ENCODE measurements at places on chromosomes 7 and 10. TPM values are rescaled to one million over a fixed set of nuclear protein-coding genes. Genes with fewer than 3 reads are reported as not detected.

Gene XRCC2
- total RNA-seq: 1.1 TPM

Gene AGR3
- total RNA-seq: not detected

Gene MACC1
- 1.0 TPM for total RNA-seq

Gene RAMP3
- not detected for total RNA-seq

Gene TMEM270
- not detected for total RNA-seq

Gene FBXO24
- total RNA-seq: not detected

Gene TMEM213
- total RNA-seq: not detected

Gene TSPAN12
- total RNA-seq: not detected

Gene IGF2BP3
- total RNA-seq: 1.7 TPM

Gene DLX6
- total RNA-seq: not detected

Gene TMEM26
- not detected for total RNA-seq

Gene FAM241B
- total RNA-seq: 9.7 TPM

Gene FGF8
- total RNA-seq: not detected

- DNase-seq: peak; percentile 77
Measured at GRCh38 chr10:102009801-102010425, 46.1 kb downstream of the ARMH3 start.

DNA sequence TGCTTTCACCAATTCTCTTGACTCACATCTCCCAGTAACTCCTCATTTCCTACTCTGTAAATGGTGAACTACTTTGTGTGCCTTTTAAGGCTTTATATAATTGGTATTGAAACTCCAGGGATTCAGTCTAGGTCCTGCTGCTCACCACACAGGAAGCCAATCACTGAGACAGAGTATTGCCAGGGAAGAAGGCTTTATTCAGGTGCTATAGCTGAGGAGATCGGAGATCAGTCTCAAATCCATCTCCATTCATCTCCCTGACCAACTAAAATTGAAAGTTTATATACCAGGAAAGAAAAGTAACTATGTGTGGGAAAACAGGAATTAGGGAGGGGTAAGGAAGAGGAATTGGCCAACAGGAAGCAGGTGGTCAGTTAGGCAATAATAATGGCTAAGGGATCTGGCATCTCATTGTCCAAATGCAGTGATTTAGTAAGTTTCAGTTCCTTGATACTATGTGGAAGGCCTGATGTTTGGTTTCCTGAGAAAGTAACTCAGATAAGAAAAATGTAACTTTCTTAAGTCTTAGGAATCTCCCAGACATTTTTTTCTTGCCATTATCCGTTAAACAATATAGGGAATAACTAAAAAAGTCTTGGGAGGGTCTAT, 10.2 kb upstream of the SDHAF3 start:
- no peak for DNase-seq

- no peak for DNase-seq
Measured at GRCh38 chr10:34969171-34969570, 121.0 kb downstream of the CUL2 start.

- no peak for DNase-seq
Measured at GRCh38 chr10:20091698-20092097, 275.5 kb downstream of the PLXDC2 start.

DNA sequence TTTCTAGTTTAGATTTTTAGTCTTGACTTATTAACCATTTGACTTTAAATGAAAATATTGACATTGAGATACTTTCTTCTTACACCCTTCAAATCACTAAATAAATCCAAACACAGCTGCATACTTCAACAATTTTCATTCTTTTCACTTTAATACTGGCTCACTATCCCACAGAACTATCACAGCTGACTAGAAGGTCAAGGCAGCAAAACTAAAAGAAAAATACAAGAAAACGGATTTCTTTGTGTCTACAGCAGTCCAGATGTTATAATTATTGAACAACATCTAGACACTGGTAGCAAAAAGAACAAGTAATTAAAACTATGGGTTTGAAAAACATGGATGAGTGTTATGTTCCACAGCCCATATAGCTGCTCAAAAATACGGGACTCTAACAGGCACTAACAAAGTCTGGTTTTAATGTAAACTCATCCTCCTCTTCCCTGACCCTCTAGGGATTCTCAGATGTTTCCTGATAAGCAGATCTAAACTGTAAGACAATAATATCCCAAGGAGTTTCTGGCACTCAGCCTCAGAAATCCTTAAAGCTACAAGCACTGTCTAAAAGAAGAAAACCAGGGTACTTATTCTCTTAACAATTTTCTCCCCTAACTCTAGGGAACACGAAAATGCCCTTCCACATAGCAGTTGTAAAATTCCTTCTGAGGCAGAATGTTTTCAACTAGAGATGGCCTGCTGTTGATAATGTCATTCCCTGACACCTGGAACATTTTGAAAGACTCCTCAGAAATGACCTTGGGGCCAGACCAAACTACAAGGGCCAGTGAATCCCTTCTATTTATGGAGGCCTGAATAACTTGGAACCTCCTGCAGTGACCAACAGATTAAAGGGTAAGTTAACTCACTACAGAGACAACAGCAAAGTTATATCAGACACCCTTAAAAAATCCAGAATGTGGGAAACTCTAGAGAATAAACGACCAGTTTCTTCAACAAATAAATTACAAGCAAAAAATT, 12.8 kb downstream of the DNMBP start:
- DNase-seq: no peak

GRCh38 chr10:4596951-4597350, 229.1 kb upstream of the AKR1E2 start:
- no peak for DNase-seq

- no peak for DNase-seq
Measured at GRCh38 chr10:97740613-97741012, 3.7 kb downstream of the ZFYVE27 start.

DNA sequence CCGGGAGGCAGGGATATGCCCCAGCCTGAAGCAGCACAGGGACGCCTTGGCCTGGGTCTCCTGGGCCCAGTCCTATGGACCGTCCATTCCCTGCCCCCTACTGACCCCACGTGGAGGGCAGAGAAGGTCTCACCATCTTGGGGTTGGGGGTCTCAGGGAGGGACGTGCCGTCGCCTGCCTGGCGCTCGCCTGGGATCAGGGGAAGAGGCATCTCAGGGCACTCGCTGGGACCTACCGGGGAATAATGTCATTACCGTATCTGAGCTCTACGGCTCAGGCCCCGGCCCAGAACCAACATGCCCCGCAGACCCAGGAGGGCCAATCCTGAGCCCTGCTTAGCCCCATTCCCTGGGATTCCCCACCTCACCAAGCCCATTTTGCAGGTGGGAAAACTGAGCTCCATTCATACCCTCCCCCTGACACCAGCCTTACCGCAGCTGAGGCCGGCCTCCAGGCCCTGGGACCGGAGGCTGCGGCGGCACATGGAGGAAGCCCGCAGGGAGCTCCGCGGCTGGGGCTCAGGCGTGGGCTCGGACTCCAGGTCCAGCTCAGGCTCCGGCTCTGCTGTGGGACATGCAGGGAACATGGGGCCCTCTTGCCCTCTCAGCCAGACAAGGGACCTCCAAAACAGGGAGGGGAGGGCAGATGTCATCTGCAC, 40.7 kb downstream of the GRID2IP start:
- no peak for DNase-seq

DNA sequence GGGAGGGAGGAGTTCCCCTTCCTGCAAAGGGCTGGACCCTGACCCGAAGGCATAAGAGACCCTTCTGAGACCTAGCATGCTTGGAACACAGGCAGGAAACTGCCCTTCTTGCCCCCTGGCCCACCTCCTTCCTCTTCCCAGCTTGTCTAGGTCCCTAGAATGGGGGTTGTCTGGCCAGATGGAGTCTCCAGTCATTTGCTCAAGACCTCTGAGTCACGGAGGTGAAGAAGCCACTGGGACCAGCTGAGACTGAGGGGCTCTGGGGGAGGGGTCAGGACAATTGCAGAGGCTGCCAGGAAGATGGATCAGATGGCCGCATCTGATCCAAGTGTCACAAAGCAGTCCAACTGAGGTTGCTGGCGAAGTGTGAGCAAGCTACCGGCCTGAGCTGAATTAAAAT, 46.2 kb downstream of the COL13A1 start:
- DNase-seq: no peak

- no peak for DNase-seq
Measured at GRCh38 chr10:14146025-14146424, 184.7 kb downstream of the FRMD4A start.

GRCh38 chr7:1160670-1161021, 650 bp upstream of the ZFAND2A start:
- DNase-seq: no peak

- no peak for DNase-seq
Measured at GRCh38 chr10:13352519-13352918, 4.4 kb upstream of the SEPHS1 start.

- DNase-seq: no peak
Measured at GRCh38 chr7:39623732-39624441, 515 bp downstream of the RALA start.

GRCh38 chr10:123069246-123069986, 60.6 kb downstream of the ACADSB start:
- DNase-seq: no peak

- DNase-seq: no peak
Measured at GRCh38 chr7:133401225-133401624, 148.3 kb downstream of the EXOC4 start.

- DNase-seq: peak; percentile 39
Measured at GRCh38 chr7:7257899-7258692, 75.8 kb downstream of the C1GALT1 start.

GRCh38 chr7:102860351-102860811, 52.4 kb upstream of the LRRC17 start:
- DNase-seq: no peak

DNA sequence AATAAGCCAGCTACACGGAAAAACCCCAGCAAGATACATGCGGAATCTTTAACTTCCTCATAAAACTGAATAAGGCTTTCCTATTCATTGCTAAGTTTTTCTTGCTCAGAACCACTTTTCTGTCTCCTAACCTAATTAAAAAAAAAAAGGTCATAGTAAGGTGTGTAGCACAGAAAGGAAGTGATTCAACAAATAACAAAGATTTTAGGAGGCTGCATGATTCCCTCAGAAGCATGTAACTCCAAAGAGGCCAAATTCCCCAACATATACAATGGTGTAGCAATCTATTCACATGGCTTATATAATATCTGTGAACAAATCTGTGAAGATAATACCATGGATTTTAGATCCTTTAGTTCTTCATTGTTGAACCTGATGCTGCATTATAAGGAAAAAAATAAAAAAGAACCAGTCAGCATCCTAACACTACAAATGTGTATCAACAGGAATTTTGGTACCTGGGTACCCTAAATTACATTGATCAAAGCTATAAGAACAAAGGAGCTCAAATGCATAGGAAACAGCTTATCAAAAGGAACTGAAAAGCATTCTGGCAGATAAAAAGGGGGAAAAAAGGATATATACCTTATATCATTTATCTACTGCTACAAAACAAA, 63.8 kb downstream of the IMMP2L start:
- DNase-seq: no peak

- no peak for DNase-seq
Measured at GRCh38 chr10:70528314-70528713, 49.7 kb downstream of the PALD1 start.

GRCh38 chr10:84317174-84317573, 11.2 kb upstream of the CCSER2 start:
- DNase-seq: no peak

DNA sequence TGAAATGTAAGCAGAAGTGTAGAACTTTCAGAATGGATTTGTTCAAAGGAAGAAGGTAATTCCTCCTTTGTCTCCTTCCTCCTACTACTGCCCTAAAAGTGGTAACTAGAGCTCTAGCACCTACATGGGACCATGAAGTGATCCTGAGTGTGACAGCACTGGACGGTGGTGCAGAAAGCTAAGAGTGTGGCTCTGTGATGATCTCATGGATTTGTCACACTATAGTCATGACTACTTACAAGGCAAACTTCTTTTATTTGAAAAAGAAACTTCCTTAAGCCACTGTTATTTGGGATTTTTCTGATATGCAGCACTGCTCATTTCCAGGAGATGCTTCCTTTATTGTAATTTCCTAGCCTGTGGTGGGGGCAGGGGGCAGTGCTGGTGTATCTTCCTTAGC, 5.8 kb upstream of the FHIP2A start:
- no peak for DNase-seq

DNA sequence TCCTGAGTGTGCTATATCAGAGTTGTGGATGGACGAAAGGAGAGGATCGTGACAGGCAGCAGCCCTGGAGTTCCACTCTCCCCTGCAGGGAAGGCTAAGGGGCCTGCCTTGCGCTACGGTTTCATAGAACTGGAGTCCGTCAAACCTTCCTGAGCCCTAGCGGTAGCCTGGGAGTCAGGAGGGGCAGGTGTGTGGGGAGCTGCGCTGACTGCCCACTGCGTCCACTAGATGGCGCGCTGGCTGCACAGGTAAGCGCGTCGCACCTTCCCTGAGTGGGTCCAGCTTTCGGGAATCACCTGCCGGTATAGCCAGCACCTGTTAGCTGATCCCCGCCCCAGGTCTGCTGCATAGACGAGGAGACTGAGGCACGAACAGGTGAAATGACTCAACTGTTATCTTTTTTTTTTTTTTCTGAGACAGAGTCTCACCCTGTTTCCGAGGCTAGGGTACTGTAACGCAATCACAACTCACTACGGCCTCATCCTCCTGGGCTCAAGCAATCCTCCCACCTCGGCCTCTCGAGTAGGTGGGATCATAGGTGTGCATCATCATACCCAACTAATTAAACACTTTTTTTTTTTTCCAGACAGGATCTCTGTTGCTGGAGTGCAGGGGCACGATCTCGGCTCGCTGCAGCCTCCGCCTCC, 20.2 kb upstream of the BAIAP2L1 start:
- DNase-seq: peak; percentile 67

DNA sequence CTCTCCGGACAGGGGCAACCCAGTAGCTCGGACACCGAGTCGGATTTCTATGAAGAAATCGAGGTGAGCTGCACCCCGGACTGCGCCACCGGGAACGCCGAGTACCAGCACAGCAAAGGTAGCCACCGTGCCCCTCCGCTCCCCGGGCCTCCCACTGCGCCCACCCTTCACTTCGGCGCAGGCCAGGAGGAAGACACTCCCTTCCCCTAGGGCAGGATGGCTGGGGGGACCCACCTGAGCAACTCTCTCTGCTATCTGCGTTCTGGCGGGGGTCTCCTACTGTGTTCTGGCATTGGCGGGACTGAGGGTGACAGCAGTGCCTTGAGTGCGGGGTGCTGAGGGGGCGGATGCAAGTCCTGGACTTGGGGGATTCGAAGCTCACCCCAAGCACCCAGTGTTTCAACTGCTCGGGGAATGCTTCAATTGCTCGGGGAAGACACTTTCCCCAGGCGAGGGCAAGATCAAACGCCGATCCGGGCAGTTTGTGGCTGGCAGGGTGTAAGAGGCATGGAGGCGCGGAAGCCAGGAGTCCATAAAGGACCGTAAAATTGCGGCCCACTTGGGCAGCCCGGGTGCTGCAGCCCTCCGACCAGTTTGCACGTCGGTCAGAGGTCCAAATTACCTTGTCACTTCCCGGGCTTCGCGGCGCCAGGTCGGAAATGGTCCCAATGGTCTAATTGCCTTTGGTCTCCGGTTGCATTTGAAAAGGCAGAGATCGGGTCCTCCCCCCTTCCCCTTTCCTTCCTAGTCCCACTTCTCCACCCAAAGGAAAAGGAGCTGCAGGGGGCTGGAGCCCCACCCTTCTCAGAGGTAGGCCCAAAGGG, 950 bp downstream of the EVX1 start:
- no peak for DNase-seq

Measured in CD4-positive, CD25-positive, alpha-beta regulatory T cell (primary cell).